ENCODE measurements at places on chromosomes 12 and 14.

DNA sequence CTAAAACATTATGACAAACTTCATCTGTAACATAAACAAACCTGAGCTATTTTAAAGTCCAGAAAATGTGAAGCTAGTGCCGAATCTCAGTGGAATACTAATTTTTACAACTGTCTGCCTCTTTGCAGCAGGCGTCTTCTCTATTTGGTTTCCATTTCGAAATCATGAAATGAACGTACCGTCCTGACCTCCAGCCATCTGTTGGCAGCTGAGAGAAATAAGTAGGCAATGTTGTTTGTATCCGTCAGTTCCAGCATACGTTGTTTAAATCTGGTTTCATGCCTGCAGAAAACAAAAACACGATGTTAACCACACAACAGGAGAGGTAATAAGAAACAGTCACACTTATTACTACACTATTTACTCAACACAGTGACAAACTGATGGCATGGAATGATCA lies 54.3 kb upstream of the KCNJ8 start:
- DNase-seq = no peak

GRCh38 chr14:63224196-63224595 lies 20.0 kb downstream of the RHOJ start:
- no peak for DNase-seq

GRCh38 chr12:29907461-29907860 lies 123.7 kb upstream of the TMTC1 start:
- no peak for DNase-seq

GRCh38 chr14:80095623-80096022 lies 115.7 kb downstream of the DIO2 start:
- no peak for DNase-seq
